ENCODE measurements at places on chromosomes 1 and 21.

GRCh38 chr1:213931836-213932235, 55.9 kb upstream of the PROX1 start:
- DNase-seq, result no peak

- no peak for DNase-seq
Measured at GRCh38 chr1:229843627-229844238, 217.7 kb downstream of the URB2 start.

GRCh38 chr1:172246521-172247390, 173.7 kb upstream of the C1orf105 start:
- DNase-seq, result no peak

DNA sequence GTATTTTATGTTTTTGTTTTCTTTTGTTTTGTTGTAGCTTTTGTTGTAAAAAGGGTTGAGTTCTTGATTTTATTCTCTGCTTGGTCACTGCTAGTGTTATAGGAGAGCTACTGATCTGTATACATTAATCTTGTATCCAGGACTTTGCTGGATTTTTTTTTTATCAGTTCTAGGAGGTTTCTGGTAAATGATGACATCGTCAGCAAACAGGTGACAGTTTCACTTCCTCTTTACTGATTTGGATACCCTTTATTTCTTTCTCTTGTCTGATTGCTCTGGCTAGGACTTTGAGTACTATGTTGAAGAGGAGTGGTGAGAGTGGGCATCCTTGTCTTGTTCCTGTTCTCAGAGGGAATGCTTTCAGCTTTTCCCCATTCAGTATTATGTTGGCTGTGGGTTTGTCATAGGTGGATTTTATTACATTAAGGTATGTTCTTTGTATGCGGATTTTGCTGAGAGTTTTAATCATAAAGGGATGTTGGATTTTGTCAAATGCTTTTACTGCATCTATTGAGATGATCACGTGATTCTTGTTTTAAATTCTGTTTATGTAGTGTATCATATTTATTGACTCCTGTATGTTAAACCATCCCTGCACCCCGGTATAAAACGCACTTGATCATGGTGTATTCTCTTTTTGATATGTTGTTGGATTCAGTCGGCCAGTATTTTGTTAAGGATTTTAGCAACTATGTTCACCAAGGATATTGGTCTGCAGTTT, 905.7 kb downstream of the LTN1 start:
- DNase-seq, result no peak

DNA sequence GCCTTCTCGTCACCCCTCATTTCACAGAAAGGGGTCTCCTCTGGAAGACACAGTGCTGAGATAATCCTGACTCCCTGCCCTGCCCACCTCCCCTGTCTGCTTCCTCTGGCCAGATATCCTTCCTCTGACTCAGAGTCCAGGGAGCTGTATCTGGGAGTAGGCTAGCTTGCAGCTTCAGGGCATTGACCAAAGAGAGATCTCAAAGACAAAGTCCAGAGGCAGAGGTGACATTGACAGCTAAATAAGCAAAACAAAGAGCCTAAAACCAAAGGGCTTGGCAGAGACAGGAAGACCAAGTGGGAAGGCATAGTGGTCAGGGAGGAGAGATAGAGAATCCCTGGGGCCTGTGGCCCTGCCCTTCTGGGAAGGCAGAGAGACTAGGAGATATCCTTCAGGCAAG, 64.9 kb downstream of the TNR start:
- no peak for DNase-seq

- no peak for DNase-seq
Measured at GRCh38 chr1:98910827-98911226, 93.8 kb downstream of the PLPPR5 start.

- DNase-seq, result no peak
Measured at GRCh38 chr1:11563560-11564069, 84.7 kb downstream of the DISP3 start.

GRCh38 chr21:25562660-25563059, 44.6 kb downstream of the MRPL39 start:
- DNase-seq, result no peak

GRCh38 chr1:155160128-155160527, 13.0 kb downstream of the KRTCAP2 start:
- no peak for DNase-seq

DNA sequence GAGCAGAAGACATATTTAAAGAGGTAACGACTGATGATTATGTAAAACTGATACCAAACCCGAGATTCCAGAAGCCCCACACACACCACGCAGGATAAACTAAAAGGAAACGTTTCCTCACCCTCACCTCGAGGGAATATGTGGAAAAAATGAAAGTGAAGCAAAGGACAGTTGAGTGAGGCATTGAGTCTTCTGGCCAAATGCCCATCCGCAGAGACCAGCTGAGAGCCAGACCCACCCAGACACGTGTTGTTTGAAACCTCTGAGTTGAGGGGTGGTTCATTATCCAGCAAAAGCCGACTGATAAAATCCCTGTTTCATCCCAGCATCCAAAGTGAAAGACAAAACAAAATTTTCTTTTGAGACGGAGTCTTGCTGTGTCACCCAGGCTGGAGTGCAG, 29.6 kb upstream of the PCBP3 start:
- no peak for DNase-seq

- no peak for DNase-seq
Measured at GRCh38 chr1:167893798-167894197, 20.1 kb downstream of the ADCY10 start.

DNA sequence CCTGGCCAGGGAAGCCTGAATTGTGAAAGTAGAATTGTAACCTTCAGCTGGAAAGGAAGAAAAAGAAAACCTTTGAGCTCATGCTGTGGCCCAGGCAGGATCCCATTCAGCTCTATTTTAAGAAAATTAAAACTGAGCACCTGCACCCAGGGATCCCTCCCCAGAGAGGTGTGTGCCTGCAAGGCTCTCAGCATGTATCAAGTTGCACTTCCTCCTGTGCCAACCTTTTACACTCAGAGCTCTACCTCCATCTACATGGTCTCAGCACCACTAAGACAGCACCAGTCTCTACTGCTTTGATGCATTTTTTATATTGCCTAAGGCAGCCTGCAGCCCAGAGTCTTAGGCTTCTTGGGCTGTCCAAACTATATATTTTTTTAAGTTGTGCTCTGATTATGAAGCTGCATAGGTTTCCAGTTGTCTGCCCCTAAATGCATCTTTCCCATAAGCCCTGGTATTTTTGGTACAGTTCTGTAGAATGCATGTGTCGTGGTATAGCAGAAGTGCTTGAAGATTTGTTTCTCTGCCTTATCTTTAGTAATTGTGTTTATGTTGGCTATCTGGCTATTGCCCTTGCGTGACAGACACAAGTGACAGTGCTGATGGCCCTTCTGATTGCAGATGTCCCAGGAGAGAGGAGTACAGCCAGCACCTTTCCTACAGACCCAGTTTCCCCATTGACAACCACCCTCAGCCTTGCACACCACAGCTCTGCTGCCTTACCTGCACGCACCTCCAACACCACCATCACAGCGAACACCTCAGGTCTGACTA, 63.1 kb downstream of the PTPRC start:
- DNase-seq, result no peak

DNA sequence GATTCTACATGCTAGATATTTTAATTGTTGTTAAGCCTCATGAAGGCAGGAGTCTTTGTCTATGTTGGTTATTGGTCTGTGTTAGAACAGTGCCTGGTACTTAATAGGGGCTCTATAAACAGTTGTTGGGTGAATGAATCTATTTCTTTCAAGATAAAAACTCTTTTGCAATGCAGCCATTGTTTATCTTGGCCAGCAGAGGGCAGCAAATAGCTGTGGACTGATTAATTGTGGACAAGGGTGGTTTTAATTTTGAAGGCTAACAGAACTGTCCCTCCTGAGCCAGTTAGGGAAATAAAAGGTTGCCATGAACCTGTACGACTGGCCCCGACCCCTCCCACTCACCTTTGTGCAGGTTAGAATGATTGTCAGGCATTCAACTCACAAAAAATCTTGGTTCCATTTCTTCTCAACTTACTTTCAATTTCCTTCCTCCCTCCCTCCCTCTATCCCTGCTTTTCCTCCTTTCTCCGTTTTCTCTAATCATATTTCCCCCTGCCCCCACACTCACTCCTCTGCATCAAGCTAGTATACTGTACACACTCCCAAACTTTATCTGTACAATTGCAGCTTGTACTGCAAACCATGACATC, 66.3 kb upstream of the DIRAS3 start:
- peak; percentile 5 for DNase-seq

DNA sequence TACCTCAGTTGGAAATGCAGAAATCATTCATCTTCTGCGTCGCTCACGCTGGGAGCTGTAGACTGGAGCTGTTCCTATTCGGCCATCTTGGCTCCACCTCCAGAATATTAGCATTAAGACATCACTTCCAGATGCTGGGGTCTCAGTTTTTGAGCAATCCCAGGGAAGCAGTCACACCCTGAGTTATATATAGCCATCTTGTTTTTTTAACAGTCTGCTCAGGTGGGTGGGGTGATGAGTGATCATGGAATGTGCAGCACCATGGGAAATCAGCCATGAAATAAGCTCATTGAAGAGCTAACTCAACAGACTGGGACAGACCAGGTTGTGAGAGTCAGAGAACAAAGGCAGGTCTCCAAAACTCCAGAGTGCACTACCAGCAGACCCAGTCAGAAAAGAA, 27.0 kb upstream of the HMGB4 start:
- no peak for DNase-seq

- no peak for DNase-seq
Measured at GRCh38 chr1:212497553-212497952, 64.8 kb downstream of the NENF start.

- no peak for DNase-seq
Measured at GRCh38 chr1:113905435-113905861, 322 bp downstream of the DCLRE1B start.

- DNase-seq, result no peak
Measured at GRCh38 chr1:163038928-163039706, 30.0 kb upstream of the RGS4 start.

DNA sequence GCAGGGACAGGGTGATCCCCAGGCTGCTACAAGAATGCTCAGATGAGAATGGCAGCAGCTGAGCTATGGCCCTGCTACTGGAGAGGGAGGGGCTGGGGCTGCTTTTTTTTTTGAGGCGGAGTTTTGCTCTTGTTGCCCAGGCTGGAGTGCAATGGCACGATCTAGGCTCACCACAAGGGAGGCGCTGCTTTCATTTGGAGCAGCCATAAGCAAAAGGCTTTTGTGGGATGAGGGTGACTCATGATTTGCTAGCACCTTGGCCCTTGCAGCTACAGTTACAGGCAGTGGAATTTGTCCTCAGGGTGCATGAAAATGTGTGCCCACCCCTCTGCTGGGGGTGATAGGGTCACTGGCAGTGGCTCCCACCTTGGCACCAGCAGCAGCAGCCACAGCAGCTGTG, 32.4 kb upstream of the CYP4A22 start:
- DNase-seq, result no peak

GRCh38 chr1:34927316-34927715, 2.1 kb downstream of the DLGAP3 start:
- no peak for DNase-seq

GRCh38 chr21:33760641-33761440, 118.5 kb downstream of the ITSN1 start:
- no peak for DNase-seq

- no peak for DNase-seq
Measured at GRCh38 chr1:160264795-160265307, 2.5 kb upstream of the DCAF8 start.

DNA sequence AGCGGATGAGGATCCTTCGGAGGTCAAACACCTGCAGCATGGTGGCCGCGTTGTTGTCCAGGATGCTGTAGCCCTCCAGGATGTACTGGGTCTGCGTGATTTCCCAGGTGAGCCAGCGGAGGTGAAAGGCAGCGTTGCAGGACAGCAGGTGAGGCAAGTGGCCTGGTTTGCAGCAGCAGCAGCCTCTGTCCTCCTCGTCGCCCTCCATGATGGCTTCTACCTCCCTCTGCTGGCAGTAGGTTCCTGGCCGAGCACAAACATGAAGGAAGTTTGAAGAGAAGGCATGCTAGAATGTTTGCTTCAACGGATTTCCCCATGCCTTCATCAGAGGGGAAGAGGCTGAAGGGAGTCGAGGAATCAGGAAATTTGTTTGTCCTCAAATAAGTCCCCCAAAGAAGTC, 74.7 kb downstream of the NTPCR start:
- no peak for DNase-seq

GRCh38 chr1:59232216-59232615, 64.7 kb upstream of the FGGY start:
- DNase-seq, result no peak

GRCh38 chr1:221863635-221864034, 121.7 kb upstream of the DUSP10 start:
- DNase-seq, result no peak

- no peak for DNase-seq
Measured at GRCh38 chr1:110094931-110095654, 17.1 kb upstream of the UBL4B start.

DNA sequence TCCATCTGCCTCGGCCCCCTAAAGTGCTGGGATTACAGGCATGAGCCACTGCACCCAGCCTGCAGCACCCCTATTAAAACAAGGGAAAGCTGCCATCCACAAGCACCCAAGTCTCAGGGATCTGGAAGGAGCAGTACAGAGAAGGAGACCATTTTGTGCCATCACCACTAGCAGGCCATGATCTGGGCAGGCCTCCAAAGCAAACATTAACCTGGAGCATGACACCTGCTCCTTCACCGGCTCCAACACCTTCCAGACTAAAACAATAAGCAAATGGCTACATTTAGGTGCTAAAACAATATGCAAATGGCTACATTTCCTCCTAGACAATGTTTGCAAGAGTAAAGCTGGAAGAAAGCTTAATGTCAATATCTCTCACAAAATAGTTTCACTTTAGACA, 16.7 kb downstream of the MEAF6 start:
- no peak for DNase-seq

- DNase-seq, result no peak
Measured at GRCh38 chr1:25723250-25723880, 76.6 kb upstream of the SELENON start.

DNA sequence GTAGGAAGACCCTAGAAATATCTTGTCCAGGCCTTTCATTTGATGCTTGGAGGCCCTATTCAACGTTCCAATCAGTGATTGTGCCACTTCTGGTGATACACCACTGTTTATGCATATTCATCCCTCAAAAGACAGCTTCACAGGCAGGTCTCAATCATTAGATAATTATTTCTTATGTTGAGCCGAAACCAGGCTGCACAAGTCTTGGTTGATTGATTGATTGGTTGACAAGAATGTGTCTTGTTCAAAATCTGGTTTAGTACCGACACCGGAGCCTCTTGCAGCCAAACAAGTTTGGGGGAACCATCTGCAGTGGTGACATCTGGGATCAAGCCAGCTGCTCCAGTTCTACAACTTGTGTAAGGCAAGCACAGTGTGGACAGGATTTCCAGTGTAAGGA, 20.1 kb downstream of the C8A start:
- DNase-seq, result no peak
